GM10248 (cell line): ENCODE measurements at places on chromosomes 3 and 15.
A peak's percentile ranks its signal among the peaks of the same experiment; 100 is the strongest.

DNA sequence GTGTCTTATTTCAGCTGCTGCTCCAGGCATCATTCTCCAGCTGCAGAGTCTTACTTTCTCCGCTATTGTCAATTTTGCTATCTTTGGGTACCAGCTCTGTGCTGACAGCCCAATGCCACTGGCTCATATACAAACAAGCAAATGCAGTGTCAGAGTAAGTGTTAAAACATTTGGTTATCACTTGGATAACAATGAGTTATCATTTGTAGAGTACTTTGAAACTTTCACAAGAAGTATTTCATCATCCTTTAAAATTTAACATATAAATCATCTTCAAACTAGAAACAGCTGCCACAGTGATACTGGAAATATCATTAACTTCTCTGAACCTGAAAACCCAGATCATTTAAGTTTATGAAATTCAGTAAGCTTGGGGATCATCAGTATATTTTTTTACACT is 13.8 kb downstream of the TSPAN3 start:
- DNase-seq = no peak

- no peak for DNase-seq
Observed at GRCh38 chr3:71078723-71079525, 504.6 kb downstream of the FOXP1 start.

DNA sequence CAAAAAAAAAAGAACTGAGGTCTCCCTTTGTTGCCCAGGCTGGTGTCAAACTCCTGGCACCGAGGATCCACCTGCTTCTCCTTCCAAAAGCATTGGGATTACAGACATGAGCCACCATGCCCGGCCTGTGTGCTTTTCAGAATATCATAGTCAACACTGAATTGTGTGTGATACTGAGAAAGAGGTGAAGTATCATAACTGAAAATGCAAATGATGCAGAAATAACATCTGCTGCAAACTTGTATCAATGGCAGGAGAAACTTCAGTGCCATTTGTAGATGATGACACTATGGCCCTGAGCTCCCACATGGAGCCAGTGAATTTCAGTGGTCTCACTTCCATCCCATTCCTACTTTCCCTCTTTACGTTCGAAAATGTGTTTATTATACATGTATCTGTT is 21.9 kb downstream of the IL12A start:
- peak; percentile 62 for DNase-seq

DNA sequence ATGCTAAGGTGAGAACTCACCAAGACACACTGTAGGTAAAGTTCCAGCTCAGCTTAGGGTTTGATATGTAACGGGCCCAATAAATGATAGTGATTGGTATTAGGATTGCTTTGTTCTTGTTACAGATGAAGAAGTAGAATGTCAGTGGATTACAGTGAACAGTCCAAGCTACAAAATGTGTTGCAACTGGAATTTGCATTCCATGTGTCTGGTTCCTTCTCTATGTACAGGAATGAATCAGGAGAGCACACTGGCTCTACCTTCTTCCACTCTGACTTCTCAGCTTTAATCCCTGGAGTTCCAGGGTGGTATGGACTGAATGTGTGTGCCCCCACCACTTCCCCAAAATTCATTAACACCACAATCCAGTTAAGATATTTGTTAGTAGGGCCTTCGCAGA is 730.4 kb upstream of the CFAP20DC start:
- DNase-seq = no peak

GRCh38 chr15:36907295-36907694 is 193.1 kb downstream of the MEIS2 start:
- DNase-seq = no peak

DNA sequence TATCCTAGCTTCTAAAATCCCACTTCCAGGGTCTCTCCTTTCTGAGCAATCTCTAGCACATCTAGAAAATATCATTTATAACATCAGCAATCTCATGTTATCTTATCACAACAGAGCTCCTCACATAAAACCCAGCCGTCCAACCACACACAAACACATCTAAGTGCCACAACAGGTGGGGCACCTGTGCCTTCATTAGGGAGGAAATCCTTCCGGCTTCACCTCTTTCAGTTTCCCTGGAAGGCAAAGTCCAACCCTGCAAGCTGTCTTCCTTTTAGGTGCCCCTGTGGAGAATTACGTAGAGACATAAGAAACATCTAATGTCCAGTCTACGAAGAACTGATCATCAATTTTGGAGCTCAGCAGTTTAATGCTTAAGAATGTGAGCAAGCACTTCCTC is 1.6 kb downstream of the ZDHHC3 start:
- DNase-seq = no peak
